Esophagus muscularis mucosa (tissue), 4 donors: ENCODE measurements at places on chromosomes 2 and 18. TPM values are rescaled to one million over a fixed set of nuclear protein-coding genes. Genes with fewer than 3 reads are reported as not detected.

NYAP2 gene
- not detected for total RNA-seq

RELCH gene
- 15.9 TPM for total RNA-seq

KCNE4 gene
- 14.8 TPM for total RNA-seq

SGPP2 gene
- 0.32 TPM for total RNA-seq

ABCB11 gene
- not detected for total RNA-seq

COL3A1 gene
- 200 TPM for total RNA-seq

FSIP2 gene
- 0.50 TPM for total RNA-seq

DNA sequence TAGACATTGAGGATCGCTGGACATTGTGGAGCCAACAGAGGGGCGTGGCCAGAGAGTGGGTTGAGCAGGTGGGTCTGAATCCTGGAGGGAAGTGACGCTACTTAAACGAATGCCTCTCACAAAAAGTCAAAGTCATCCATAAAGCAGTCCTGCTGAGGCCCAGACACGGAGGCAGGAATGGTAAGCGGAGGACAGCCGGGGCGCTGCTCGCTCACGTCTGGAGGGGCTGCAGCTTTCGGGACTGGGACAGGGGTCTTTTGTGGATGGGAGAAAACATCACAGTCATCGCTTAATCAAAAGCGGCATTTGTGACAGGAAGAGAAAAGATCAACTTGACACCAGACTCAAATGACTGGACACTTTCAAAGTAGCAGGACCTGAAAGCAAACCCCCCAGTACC lies 88.4 kb downstream of the PTGR3 start:
- no peak for DNase-seq

DNA sequence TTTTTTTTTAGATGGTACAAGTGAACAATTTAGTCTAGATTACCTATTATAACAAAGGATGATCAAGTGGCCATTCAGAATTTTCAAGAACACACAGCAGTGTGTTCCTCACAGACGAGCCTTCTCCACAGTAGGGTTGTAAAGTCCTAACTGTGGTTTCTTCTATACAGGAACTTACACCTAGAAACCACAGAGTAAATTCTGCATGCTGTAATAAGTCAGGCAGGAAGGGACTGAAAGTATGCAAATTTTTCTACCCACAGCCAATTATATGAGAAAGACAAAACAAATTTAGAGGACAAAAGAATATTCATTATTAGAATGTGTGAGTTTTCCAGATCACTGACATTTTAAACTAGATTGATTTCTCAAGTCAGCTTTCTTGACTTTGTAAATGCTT lies 99.5 kb downstream of the RBMS1 start:
- no peak for DNase-seq

GRCh38 chr2:239041062-239041461 lies 193.2 kb downstream of the TWIST2 start:
- DNase-seq = no peak

- DNase-seq = no peak
These were observed 18.0 kb downstream of the TMX3 start for GRCh38 chr18:68696937-68697336.

DNA sequence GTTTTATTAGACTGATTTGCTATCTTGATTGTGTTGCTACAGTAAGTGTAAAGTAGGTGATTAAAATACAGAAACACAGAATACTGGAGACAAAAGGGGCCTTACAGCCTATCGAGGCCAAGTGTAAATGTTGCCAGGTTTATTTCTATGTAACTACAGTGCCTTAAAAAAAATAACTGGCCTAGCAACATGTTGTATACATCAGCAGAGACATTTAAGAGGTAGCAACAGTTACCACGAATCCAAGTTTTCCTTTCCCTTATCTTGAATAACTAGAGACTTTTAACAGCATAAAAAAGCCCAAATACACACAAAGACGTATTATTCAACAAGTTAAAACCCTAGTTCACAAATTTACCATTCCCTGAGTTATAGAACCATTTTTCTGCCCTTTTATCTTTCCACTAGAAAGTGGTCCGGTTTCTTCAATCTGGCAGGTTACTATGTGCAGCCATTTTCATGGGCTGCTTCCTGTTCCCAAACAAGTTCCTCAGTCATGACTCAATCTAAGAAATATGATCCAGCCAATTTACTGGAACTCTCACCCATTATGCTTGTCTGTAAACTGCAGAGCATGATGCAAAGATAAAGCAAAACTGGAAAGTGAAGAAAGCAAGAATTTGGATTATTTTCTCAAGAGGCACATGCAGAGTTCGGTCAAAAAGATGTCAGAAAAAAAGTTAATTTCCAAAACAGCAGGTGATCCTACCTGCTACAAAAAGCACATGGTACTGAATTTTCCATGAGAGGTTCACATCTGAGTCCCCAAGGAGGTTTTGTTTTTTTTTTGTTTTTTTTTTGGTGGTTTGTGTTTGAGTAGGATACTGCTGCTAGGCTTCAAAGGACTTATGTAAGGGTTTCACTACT lies 22.2 kb downstream of the NFE2L2 start:
- no peak for DNase-seq

DNA sequence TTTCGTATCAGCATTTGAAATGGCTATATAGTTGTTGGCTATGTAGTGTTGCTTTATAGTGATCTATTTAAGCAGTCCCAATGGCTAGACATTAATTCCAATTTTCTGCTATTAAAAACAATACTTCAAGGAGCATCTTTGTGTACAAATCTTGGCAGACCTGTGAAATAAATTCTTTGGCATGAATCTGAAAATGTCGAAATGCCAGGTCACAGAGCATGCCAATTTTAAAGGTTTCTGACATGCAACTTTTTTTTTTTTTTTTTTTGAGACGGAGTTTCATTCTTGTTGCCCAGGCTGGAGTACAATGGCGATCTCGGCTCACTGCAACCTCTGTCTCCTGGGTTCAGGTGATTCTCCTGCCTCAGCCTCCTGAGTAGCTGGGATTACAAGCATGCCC lies 26.8 kb upstream of the CABLES1 start:
- DNase-seq = no peak

DNA sequence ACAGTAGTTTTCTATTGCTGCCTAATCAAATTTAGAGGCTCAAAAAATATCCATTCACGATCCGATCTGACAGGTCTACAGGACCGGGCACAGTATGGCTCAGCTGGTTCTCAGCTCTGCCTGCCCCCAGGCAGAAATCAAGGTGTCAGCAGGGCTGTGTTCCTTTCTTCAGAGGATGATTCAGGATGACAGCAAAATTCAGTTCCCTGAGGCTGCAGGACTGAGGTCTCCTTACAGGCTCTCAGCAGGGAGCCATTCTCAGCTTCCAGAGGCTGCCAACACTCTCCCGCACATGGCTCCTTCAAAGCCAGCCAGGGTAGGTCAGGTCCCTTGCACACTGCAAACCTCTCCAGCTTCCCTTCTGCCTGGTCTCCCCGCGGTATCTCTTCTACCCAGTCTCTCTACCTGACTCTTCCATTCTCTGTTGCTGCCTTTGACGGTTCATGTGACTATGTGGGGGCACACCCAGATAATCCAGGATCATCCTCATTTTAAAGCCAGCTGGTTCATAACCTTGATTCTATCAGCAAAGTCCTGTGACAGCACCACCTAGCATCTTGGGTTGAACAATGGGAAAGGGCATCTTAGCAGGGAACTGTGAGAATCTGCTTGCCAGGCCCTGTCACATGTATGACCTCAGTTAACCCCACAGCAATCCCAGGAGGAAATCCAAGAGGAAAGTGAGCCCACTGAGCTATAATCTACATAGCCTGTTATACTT lies 50.4 kb downstream of the UXS1 start:
- no peak for DNase-seq

GRCh38 chr18:58669731-58670378 lies 1.4 kb upstream of the MALT1 start:
- DNase-seq = no peak

DNA sequence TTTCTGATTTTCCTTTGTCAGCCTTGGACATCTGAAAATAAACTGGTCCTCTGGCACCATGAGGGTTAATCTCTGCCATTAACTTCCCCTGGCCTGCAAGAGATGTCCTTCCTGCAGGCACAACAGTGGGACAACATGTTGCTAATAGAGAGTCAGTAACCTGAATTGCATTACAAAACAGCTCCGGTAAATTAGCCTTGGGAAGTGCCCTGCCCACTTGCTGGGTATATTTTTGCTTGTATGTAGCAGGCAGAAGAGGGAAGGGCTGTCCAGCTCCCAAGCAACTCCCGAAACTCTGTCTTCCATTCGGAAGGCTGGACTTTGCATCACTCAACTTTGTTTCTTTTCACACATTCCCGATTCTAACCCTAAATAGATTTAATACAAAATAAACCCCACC lies 104.4 kb upstream of the ATP8B1 start:
- no peak for DNase-seq

DNA sequence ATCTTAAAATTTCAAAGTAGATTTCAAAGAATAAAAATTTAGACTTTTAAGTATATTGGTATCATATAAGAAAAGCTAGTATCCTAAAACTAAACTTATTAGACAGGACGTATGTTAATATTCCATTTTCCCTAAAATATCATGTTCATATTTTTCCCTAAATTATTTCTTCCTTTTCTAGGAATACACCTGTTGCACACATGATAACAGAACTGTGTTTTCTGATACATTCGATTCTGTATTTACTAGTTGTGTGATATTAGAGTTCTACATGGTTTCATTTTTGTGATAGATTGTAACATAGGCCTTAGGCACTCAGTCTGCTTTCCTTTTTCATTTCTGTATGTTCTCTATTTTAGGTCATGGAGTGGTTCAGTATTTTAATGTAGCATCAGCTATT lies 10.9 kb downstream of the RBM45 start:
- no peak for DNase-seq

GRCh38 chr2:190887089-190887488 lies 6.5 kb downstream of the GLS start:
- DNase-seq = no peak

DNA sequence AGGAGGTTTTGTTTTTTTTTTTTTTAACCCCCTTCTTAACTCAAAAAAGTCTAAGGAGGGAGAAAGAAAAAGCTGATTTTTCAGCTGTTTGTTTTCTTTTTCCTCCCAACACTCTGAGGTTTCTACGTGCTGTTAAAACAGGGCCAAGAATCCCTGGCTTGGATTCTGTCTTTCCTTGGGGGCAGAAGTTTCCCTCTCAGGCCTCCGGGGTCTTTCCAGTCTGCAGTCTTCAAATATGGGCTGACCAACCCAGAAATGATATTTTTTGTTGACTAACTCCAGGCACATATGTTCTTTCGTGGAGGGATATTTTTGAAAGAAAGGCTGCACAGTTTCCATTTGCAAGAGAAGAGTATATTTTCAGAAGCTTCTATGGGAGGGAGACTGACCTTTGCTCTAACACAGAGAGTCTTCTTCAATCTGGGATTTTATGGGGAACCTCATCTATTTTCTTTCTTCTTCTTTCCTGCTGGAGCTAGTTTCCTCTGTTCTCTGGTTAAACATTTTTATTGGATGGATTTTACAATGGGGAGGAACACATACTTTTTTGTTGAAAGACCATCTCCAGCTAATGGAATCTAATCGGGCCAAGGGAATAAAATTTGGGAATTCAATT lies 93.3 kb upstream of the SPRED2 start:
- no peak for DNase-seq

DNA sequence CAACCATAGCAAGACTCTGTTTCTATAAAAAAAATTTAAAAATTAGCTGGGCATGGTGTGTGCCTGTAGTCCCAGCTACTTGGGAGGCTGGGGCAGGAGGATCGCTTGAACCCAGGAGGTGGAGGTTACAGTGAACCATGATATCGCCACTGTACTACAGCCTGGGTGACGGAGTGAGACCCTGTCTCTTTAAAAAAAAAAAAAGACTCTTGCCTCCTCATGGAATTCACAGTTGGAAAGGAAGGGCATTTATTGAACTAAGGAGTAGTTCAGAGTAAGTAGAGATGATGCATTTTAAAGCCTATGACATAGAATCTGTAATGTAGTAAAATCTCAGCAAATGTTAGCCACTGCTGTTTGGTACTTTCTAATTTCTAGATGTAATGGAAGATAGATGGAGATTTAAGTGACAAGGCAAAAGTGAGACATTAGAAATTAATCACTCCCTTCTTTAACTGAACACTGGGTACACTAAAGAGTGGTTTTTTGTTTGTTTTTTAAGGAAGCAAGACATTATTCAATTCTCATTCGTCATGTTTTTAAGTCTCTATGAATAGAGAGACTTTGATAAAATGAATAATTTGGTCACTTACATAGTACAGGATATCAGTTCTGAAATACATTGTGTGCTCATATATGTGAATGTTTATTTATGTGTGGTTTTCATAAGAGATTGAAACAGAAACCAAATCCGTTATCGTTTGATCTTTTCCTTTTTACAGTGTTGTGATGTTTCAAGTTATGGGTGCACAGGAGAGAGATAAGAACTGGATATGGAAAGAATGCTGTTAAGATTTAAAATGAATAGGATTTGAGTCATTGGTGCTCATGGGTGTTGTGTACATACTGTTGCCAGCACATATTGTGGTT lies 186.1 kb upstream of the STON1 start:
- no peak for DNase-seq

DNA sequence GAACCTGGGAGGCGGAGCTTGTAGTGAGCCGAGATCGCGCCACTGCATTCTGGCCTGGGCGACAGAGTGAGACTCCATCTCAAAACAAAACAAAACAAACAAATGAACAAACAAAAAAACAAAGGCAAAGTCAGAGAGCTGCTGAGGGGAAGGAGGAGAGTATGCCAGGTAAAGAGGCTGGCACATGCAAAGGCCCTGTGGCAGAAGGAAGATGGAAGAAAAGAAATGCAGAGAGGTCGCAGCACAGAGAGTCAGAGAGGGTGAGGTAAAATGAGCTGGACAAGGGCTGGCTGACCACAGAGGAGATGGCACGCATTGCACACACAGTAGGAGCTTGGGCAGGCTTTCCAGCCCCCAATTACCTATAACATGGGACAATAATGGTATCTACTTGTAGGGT lies 47.0 kb downstream of the FAM178B start:
- DNase-seq = no peak

- no peak for DNase-seq
These were observed 22.1 kb upstream of the PXDN start for GRCh38 chr2:1766425-1766824.

GRCh38 chr2:172905937-172906811 lies 169.5 kb upstream of the MAP3K20 start:
- DNase-seq = no peak

DNA sequence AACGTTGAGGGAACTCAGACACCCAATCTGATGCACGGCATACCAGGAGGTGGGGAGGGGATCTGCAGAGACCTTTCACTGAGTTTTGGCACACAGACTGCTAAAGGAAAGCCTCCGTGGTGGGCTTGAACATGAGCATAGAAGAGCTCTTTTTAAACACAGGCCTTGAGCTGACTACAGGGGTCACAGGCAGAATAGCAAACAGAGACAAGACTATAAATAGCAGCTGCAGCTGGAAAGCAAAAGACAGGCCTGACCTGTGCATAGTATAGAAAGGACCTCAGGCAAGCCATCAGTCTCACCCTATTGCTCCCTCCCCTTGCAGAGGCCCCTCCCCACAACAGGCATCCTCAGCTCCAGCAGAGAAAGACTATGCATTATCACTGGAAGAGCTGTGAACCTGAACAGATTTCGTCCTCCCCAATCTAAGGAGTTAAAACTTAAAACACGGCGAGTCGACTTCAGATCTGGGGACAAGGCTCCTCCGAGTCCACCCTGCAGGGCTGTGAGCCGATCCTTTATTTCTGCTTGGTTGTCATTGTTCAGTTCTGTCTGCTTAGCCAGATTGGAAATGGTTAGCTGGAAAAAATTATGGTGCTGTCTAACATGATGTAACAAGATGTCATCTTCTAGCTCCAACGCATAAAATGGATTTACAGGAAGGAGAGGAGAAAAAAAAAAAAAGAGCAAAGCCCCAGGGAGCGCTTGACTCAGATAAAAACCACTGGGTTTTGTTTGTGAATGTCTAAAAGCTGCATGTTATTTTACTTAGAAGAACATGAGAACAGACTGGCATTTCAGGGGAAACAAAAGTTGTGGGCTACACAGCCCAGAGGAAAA lies 25.2 kb upstream of the LCLAT1 start:
- DNase-seq = no peak

GRCh38 chr2:25230198-25230947 lies 62.0 kb upstream of the POMC start:
- no peak for DNase-seq
